Esophagus squamous epithelium (tissue), 5 donors: ENCODE measurements at places on chromosomes 5 and 9.

GRCh38 chr9:20284601-20285289 lies 337.6 kb downstream of the MLLT3 start:
- no peak for DNase-seq

GRCh38 chr5:149247726-149248125 lies 23.9 kb upstream of the AFAP1L1 start:
- DNase-seq = no peak

GRCh38 chr9:36486329-36486932 lies 86.3 kb upstream of the MELK start:
- DNase-seq = no peak

DNA sequence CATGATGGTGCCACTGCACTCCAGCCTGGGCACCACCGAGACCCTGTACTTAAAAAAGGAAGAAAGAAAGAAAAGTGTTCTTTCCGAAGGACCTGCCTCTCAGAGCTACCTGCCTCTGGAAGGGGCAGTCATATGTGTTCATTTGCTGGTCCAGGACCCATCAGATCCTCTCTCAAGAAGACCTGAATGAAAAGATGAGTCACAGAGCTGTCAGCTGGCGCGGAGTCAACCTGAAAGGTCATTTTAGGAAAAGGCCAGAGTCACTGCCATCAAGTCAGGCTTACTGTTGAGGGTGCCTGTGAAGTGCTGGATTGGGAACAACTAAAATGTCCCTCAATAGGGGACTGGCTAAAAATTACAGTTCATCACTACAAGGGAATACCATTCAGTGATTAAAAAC lies 14.9 kb upstream of the HRH2 start:
- no peak for DNase-seq
